ENCODE measurements at places on chromosomes 6 and 20.

DNA sequence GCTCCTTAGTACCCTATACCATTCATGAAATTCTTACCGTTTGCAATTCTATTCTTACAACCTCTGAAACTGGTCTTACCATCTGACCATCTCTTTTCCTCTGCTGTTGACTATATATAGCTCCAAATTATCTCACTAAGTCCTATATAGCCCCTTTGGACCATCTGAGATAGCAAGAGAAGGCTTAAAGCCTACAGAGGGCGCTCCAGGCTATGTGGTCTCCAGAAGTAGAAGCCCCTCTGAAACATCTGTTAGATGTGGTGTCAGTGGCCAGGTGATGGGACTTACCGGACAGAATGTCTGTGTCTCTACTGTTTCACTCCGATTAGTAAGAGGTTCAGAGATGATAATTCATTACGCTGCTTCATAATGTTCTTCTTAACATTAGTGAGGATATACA, 140.7 kb upstream of the BMP2 start:
- DNase-seq, result no peak

DNA sequence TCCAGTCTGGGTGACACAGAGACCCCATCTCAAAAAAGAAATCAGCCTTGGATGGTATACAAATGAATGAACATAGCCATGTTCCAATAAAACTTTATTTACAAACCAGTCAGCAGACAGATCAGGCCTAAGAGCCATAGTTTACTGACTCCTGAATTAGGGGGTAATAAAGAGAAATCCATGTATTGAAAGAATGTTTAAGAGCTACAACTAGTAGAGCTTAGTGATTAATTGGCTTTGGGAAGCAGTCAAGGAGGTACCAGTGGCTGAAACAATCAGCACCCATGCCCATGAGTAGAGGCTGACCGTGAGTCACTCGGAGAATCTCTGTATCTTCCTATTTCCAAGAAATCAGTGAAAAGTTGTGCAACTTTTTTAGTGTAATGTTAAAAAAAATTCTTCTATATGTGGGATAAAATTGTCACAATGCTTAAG, 223.6 kb upstream of the RREB1 start:
- DNase-seq, result no peak

- DNase-seq, result no peak
Observed at GRCh38 chr6:105814745-105815536, 271.2 kb upstream of the PRDM1 start.

- no peak for DNase-seq
Observed at GRCh38 chr6:44004136-44004535, 123.1 kb downstream of the MRPL14 start.

- no peak for DNase-seq
Observed at GRCh38 chr6:126361832-126362440, 22.0 kb downstream of the CENPW start.

DNA sequence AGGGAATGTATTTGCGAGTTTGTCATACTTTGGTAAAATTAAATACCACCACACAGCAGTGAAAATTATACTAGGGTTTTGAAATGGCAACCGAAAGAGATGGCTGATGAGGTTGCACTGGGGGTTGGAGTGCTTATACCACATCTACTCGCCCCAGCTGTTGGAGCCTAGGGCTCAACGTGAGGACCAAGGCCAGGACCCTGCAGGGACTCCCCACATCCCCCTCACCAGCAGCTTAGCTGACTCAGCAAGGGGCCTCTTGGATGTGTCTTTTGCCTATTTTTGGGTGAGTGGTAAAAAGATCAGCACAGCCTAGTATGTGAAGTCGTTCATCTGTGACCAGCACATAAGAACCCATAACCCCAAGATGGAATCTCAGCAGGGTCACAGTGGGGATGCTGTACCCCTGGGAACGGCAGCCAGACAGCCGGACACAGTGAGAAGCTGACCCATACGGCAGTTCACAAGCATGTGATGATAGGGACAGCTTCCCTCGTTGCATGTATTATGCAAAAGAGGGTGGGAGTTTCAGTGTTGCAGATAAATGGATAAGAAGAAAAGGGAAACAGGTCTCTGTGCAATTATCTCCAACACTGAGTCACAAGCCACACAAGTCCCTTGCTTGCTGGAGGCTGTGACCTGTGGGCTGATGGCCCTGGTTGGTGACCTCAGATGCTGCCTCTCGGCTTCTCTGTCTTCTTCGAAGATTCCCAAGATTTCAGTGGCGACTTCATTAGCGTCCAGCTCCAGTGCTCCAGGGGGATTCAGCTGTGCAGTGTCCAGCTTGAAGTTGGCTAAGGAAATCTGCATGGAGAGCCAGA, 20.9 kb upstream of the SPO11 start:
- DNase-seq, result no peak

- DNase-seq, result no peak
Observed at GRCh38 chr20:39294137-39294725, 332.1 kb downstream of the DHX35 start.

DNA sequence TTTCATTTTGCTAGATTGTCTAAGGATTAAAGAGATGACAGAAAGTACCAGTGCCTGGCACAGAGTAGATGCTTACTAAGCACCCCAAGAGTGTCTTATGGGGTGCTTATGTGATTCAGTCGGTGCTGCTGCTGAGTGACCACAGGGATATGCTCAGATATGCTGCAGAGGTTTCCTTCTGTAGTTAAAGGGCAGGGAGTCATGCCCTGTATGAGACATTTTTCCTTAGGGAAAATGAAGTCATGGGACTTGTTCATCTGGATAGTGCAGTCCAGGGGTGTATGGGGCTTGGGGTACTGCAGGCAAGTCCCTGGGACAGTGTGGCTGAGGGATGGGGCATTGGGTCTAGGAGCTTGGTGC, 25.1 kb downstream of the TOX2 start:
- DNase-seq, result no peak

Measured in stimulated activated naive CD8-positive, alpha-beta T cell treated with anti-CD3 and anti-CD28 coated beads, Interleukin-15, Interleukin-2, amounts not matched to agents 100 U/mL and 50 U/mL, for 24 hours (primary cell).